ENCODE measurements at places on chromosomes 11 and 22. TPM values are rescaled to one million over a fixed set of nuclear protein-coding genes. Genes with fewer than 3 reads are reported as not detected.

The TESMIN gene
- 0.10 TPM for total RNA-seq

The SMIM35 gene
- not detected for total RNA-seq

The WNT7B gene
- total RNA-seq: not detected

The LDHAL6A gene
- not detected for total RNA-seq

The DDIAS gene
- 2.2 TPM for total RNA-seq

The CNTN5 gene
- total RNA-seq: 1.1 TPM

The SLC25A18 gene
- not detected for total RNA-seq

The CDKN1C gene
- total RNA-seq: 1.3 TPM

The INS gene
- total RNA-seq: not detected

The CCDC116 gene
- total RNA-seq: 0.20 TPM

The MRGPRX3 gene
- total RNA-seq: not detected

The CHST1 gene
- total RNA-seq: 3.6 TPM

The CCDC81 gene
- 4.2 TPM for total RNA-seq

The NXPE2 gene
- total RNA-seq: 0.07 TPM

The CYTH4 gene
- total RNA-seq: 0.36 TPM

The SLC22A9 gene
- total RNA-seq: not detected

The PSMA1 gene
- total RNA-seq: 129 TPM

The TTC36 gene
- 1.3 TPM for total RNA-seq

The SYNGR1 gene
- total RNA-seq: 7.2 TPM

The MMP3 gene
- total RNA-seq: not detected

The HSPB2 gene
- 0.79 TPM for total RNA-seq

The GAL3ST3 gene
- total RNA-seq: 0.13 TPM

The IRF7 gene
- 6.1 TPM for total RNA-seq

The OR51B4 gene
- 0.20 TPM for total RNA-seq

The APOL1 gene
- 68.4 TPM for total RNA-seq

The PKNOX2 gene
- total RNA-seq: 10.4 TPM

The CREB3L1 gene
- 45.2 TPM for total RNA-seq

The CAVIN3 gene
- total RNA-seq: 111 TPM

The DRG1 gene
- total RNA-seq: 52.5 TPM

The TRIM34 gene
- total RNA-seq: 14.9 TPM

The F2 gene
- not detected for total RNA-seq

The GP1BB gene
- total RNA-seq: 4.3 TPM

The CHRDL2 gene
- total RNA-seq: not detected

The KCNJ5 gene
- 0.03 TPM for total RNA-seq

The OAF gene
- 26.0 TPM for total RNA-seq

Measured in smooth muscle cell of the pulmonary artery (primary cell).